HS-27A (cell line): ENCODE measurements at places on chromosomes 7 and 10.

DNA sequence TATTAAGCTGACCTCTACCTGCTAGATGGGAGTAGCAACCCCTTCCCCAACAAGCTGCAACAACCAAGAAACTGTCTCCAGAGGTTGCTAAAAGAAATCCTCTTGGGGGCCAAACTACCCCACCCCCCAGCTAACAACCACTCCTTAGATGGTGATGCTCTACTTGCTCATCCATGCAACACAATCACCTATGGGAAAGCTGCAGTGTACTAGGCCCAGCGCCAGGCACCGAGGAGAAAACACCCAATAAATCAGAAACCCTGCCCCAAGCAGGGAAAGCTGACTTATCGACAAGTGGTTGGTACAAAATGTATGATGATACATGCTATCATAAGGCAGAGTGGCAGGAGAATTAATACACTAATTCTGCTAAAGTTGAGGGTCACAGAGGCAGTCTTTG lies 17.3 kb downstream of the SLC25A13 start:
- DNase-seq, result no peak

DNA sequence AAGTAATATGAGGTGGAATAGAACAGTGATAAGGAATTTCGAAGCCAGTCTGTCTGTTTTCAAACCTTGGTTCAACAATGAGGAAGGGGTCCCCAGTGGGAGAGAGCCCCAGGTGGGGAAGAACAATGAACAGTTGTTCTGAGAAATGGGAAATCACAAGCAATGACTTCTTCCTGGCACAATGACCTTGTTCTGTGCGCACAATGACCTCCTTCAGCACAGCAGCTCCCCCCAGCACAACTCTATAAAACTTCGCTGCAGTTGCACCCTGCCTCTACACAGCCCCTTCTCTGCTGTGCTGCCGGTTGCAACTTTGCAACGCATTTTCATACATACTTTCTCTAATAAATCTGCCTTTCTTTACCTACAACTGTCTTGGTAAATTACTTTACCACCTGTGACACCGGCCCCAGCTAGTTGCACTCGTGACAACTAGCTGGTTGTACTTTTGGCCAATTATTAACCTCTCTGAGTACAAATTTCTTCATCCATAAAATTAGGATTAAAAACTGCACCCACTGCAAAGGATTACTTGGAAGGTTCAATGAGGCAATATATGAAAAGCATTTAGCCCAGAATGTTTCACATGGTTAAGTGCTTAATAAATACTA lies 40.5 kb downstream of the ASB4 start:
- no peak for DNase-seq

DNA sequence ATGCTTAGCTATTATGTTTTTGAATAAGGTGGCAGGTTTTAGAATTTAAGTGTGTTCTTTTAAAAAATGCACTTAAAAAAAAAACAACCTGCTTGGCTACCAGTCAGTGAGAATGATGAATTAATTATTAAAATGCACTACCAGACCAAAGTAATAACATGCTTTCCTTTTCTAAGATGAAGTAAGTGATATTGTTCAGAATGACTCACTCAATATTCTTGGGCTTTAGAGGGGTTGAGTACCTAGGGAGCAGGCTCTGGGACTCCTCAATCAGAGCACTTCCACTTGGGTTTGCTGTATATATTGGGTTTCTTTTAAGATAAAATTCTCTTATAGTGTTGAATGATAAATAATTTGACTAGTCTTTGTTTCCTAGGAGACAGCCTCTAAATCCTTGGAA lies 8.6 kb downstream of the STAM start:
- no peak for DNase-seq

GRCh38 chr7:39602351-39602750 lies 21.0 kb upstream of the RALA start:
- no peak for DNase-seq

- DNase-seq, result no peak
Measured at GRCh38 chr7:11009631-11010030, 36.0 kb downstream of the PHF14 start.

DNA sequence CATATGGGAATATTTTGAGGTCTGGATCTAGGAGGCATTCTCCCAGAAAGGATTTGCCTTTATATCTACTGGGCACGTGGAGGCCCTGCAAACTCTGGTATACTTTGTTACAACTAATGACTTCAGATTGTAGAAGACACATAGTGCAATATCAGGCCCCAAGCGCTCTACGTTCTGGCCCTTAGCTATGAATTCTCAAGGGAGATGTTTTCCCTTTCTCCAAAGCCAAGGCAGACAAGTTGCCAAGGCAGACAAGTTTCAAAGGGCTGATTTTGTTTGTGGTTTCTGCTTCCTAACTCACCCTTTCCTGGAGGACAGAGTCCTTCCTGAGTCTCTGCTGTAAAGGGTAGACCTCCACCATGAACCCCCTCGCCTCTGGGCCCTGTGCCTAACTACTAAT lies 99.4 kb upstream of the CTTNBP2 start:
- DNase-seq, result no peak

DNA sequence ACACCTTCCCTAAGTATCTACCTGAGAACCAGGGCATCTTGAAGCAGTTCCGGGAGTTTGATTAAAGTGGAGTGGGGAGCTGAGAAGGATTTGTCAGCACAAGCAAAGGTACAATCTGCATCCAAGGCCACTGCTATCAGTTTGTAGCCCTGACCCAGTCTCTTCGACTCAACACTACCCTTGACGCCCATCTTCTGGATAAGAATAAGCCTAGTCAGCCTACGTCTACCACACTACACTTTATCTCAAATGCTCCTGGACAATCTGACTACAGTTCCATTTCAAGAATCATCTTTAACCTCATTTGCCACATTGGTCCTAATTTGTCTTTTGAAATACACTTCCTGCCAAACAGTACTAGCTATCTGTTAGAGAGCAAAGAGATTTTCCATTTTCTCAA lies 134.1 kb upstream of the C1GALT1 start:
- no peak for DNase-seq

DNA sequence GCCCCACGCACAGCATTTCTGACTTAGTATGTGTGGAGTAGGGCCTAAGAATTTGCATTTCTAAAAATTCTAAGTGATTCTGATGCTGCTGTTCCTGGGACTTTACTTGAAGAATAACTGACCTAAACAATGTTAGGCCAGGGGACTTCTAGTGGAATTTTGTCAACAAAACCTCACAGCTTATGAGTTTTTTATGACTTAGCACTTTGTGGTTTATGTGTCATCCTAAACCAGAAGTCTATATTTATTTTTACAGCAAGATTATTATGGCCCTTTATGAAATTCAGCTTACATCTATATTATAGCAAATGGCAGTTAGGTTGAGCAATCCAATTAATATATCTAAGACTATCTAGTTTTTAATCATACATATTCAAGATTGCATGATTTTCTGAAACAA lies 24.6 kb upstream of the BET1 start:
- peak; percentile 8 for DNase-seq
